ENCODE measurements at places on chromosomes 1 and 21. TPM values are rescaled to one million over a fixed set of nuclear protein-coding genes. Genes with fewer than 3 reads are reported as not detected.

Gene TGFB2
- 11.2 TPM for total RNA-seq

Gene NEK2
- 43.0 TPM for total RNA-seq

Gene SLAMF6
- total RNA-seq = not detected

Gene CFHR2
- total RNA-seq = not detected

Gene GUCA2A
- total RNA-seq = not detected

Gene SIPA1L2
- 7.4 TPM for total RNA-seq

Gene KIF26B
- total RNA-seq = 0.09 TPM

Gene RGS1
- total RNA-seq = not detected

All from A549 treated with dexamethasone at 1 μM for 4 hours (cell line).